ENCODE measurements at places on chromosomes 2 and 18.

DNA sequence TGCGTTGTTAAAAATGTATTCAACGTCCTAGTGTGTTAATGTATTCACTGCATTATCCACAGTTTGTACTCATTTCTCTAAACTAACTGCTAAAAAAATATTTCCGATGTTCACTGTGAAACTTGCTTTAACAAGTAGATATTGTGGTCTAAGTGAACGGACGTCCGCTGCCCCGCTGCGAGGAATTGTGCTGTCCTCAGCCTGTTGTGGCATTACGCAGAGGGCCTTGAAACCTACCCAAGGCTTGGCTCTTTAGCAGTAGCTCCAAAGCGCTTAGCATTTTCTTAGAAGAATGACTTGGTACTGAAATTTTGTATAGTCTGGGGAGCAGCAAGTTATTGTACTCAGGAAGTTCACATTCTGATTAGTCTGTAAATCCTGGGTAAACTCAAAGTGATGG, 136.5 kb upstream of the SP5 start:
- no peaks in the 10 kb centered on the region for H3K36me3 ChIP-seq
- no peaks in the 10 kb centered on the region for H3K27me3 ChIP-seq
- H3K4me1 ChIP-seq, result no peaks in the 10 kb centered on the region
- no peak overlapping the region for H3K27ac ChIP-seq

GRCh38 chr2:58501371-58502160, 260.4 kb upstream of the FANCL start:
- no peak overlapping the region for H3K4me3 ChIP-seq
- H3K27me3 ChIP-seq, result no peaks in the 10 kb centered on the region
- no peaks in the 10 kb centered on the region for H3K4me1 ChIP-seq
- no peaks in the 10 kb centered on the region for H3K36me3 ChIP-seq

DNA sequence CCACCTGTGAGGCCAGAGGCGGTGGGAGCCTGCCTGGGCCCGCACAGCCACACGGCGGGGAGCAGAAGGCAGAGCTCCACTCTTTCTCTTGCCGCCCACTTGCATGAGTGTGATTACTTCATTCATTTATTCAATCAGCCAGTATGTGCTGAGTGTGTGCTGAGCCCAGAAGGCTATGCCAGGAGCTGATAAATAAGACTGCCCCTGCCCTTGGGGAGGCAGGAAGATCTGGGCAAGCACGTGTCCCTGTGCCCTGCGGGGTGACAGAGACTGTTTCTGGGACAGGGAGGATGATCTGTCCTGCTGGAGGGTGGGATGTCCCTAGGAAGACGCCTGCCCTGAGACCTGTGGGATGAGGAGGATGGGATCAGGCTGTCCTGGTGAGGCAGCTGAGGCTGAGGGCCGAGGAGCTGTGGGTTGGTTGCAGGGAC, 250.8 kb downstream of the DYSF start:
- no peak overlapping the region for H3K4me3 ChIP-seq
- no peaks in the 10 kb centered on the region for H3K36me3 ChIP-seq
- no peak for DNase-seq
- peaks cover 23% of the 10 kb centered on the region for H3K4me1 ChIP-seq

DNA sequence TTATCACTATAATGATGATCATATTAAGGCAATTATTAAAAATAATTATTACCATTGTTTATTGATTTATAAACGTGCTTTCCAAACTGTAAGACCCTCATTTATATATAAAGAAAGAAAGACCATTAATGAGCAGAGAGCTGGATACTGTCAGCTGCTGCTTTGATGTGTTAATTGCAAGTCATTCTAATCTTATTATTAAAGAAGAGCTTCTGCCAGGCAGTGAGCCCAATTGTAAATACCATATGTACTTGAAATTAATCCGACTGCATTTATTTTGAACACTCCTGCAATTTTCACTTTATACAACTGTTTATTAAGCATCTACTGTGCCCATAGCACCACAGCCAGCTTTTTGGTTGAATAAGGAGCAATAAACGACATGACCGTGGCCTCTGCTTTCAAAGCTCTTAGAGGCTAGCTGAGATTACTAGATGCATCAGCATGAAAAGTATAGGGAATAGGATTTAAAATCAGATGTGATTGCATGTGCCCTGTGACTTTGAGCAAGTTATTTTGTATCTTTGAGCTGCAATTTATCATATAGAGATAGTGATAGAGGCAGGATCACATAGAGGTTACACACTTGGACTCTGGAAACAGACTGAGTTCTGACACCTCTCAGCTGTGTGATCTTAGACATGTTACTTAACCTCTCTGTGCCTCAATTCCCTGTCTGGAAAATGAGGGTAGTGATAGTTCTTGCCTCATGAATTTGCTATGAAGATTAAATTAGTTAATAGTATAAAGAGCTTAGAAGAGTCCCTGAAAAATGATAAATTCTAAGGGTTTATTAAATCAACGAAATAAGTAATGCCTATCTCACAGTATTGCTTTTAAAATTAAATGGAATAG, 83.4 kb downstream of the MYCN start:
- no peak overlapping the region for H3K27ac ChIP-seq
- no peak overlapping the region for H3K4me3 ChIP-seq
- no peak for DNase-seq
- no peaks in the 10 kb centered on the region for H3K27me3 ChIP-seq
- H3K36me3 ChIP-seq, result no peaks in the 10 kb centered on the region

DNA sequence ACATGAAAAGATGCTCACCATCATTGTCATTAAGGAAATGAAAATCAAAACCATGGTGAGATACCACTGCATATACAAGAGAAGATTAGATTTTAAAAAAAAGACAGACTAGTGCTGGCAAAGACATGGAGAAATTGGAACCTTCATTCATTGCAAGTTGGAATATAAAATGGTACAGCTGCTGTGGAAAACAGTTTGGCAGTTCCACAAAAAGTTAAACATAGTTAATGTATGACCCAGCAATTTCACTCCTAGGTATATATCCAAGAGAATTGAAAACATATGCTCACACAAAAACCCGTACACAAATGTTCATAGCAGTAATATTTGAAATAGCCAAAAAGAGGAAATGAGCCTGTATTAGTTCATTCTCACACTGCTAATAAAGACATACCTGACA, 33.7 kb upstream of the MBOAT2 start:
- H3K27me3 ChIP-seq, result no peaks in the 10 kb centered on the region
- no peak overlapping the region for H3K4me3 ChIP-seq
- H3K36me3 ChIP-seq, result no peaks in the 10 kb centered on the region

DNA sequence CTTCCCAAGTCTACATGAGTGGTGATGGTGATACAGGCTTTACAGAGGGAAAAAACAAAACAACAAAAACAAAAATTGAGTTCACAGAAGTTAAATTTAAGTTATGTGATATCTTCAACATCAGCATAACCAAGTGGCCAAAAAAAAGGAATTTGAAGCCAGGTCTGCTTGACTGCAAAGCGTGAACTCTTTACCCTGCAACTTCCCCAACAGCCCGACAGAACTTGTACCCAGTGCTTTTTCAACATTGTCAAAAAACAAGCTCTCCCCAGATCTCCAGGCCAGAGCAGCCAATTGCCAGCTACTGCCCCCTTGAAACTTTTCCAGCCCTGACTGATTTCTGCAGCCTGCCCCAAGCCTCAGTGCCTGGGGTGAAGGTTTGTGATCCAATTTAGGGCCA, 76.7 kb downstream of the RNF144A start:
- no peak overlapping the region for H3K27ac ChIP-seq
- peaks cover 5% of the 10 kb centered on the region for H3K4me1 ChIP-seq
- no peaks in the 10 kb centered on the region for H3K36me3 ChIP-seq

DNA sequence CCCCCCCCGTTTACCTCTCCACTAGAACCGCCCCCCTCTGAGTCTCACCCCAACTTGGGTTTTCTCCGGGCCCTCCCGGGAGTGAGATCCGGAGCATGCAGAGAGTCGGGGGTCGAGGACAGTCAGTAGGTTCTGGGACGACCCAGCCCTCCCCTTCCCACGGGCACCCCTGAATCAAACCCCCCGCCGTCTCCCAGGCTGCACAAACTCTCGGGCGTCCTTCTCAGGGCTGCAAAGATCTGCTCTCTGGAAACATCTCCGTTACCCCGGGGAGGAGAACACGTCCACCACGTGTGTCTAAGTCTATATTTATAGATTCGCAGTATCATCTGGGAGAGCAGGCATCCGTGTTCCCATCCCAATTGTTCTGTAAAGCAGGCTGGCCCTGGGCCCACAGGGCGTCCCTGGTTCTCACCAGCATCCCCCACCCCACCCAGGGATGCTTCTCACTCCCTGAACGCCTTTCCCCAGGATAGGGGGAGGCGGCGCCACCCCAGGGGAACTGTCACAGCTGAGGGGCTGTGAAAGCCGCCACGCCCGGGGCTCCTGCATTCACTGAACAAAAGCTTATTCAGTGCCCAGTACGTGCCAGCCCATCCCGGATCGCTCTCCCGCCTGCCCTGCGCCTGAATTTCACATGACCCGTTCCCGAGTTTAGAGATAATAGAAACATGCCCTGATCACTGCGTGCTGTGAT, 765 bp upstream of the DIPK1C start:
- peaks cover 16% of the 10 kb centered on the region for H3K4me1 ChIP-seq
- H3K27ac ChIP-seq, result no peak overlapping the region
- H3K4me3 ChIP-seq, result no peak overlapping the region
- no peak for DNase-seq
- H3K36me3 ChIP-seq, result no peaks in the 10 kb centered on the region

DNA sequence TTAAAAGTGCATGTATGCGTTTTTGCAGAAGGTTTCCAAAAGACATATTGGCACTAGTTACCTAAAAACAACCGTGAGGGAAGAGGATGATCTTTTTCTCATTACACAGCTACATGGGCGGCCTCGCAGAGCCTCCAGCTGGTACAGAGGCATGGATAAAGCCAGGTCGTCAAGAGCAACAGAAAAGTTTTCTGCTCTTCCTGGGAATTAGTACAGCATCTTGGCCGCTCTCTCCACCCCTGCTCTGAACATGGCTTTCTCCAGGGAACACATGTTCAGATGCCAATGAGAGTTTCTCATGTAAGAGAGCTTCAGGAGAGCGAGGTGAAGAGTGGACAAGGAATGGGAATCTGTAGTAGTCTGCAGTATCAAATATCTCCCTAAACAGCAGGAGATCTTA, 108.4 kb downstream of the ZEB2 start:
- H3K4me1 ChIP-seq, result peaks cover 26% of the 10 kb centered on the region
- DNase-seq, result no peak
- no peaks in the 10 kb centered on the region for H3K36me3 ChIP-seq
- H3K4me3 ChIP-seq, result no peak overlapping the region
- H3K27me3 ChIP-seq, result no peaks in the 10 kb centered on the region

DNA sequence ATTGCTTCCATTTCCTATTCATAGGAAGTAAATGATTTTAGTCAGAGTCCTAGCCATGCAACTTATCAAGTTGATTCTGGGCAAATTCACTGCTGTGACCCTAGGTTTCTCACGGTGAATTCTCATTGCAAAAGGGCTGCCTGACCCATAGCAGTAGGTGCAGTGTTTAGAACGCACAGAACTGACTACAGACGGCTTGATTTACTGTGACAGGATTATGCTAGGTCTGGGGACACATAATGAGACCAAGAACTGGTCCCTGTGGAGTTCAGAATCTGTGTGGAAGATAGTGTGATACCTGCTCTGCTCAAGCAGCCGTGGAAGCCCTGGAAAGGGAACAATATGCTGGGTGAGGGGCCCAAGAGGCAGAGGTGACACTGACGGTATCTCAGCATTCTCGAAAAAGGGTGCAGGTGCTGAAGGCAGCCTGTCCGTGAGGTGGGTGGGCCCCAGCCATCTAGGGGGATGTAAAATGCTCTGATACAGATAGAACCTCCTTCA, 46.4 kb downstream of the ABCG8 start:
- no peaks in the 10 kb centered on the region for H3K27me3 ChIP-seq
- H3K4me3 ChIP-seq, result no peak overlapping the region
- H3K27ac ChIP-seq, result no peak overlapping the region
- H3K4me1 ChIP-seq, result no peaks in the 10 kb centered on the region

- peaks cover 19% of the 10 kb centered on the region for H3K4me1 ChIP-seq
- no peaks in the 10 kb centered on the region for H3K36me3 ChIP-seq
- H3K27ac ChIP-seq, result no peak overlapping the region
- no peak for DNase-seq
Measured at GRCh38 chr2:219003979-219004378, 10.8 kb upstream of the CRYBA2 start.

- peaks cover 82% of the 10 kb centered on the region for H3K36me3 ChIP-seq
- H3K27me3 ChIP-seq, result no peaks in the 10 kb centered on the region
- no peak overlapping the region for H3K27ac ChIP-seq
- H3K4me3 ChIP-seq, result no peak overlapping the region
- H3K4me1 ChIP-seq, result no peaks in the 10 kb centered on the region
- DNase-seq, result no peak
Measured at GRCh38 chr2:96602330-96602823, 35.7 kb downstream of the KANSL3 start.

DNA sequence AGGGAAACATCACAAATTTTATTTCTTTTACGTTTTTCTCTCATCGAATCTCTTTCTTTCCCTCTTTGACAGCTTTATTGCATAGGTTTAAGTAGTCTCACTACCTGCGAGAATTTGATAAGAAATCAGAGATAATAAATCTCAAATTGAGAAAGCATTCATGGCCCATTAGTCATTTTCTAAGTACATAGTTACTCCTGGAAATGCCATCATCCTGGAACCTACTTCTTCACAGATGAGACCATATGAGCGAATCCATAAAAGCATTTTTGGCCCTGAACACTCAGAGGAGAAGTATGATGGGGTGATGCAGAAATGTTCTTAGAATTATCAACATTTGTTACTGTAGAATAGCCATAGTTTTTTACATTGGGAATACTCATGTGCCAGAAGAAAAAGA, 138.0 kb upstream of the ARHGAP28 start:
- H3K4me1 ChIP-seq, result no peaks in the 10 kb centered on the region
- no peak overlapping the region for H3K4me3 ChIP-seq
- H3K36me3 ChIP-seq, result no peaks in the 10 kb centered on the region
- no peak overlapping the region for H3K27ac ChIP-seq
- H3K27me3 ChIP-seq, result no peaks in the 10 kb centered on the region
- DNase-seq, result no peak

DNA sequence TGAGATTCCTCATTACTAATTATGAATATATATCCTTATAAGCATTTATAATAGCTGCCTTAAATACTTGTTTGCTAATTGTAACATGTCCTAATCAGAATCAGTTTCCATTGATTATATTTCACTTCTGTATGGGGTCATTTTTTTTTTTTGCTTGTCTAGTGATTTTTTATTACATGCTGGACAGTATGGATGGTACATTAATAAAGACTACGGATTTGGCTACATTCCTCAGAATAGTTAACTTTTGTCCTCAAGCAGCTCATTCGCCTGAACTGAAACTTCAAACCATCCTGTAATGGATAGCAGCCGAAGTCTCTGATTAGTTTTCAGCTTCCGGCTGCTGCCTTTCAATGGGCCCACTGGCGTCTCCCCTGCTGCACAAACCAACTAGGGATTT, 11.7 kb downstream of the TGIF1 start:
- H3K4me1 ChIP-seq, result peaks cover 15% of the 10 kb centered on the region
- no peak for DNase-seq
- no peak overlapping the region for H3K27ac ChIP-seq
